Fibroblast of mammary gland (primary cell): ENCODE measurements at places on chromosomes 7 and 10.

- DNase-seq: no peak
These were observed 246.8 kb downstream of the RNLS start for GRCh38 chr10:88336334-88336733.

DNA sequence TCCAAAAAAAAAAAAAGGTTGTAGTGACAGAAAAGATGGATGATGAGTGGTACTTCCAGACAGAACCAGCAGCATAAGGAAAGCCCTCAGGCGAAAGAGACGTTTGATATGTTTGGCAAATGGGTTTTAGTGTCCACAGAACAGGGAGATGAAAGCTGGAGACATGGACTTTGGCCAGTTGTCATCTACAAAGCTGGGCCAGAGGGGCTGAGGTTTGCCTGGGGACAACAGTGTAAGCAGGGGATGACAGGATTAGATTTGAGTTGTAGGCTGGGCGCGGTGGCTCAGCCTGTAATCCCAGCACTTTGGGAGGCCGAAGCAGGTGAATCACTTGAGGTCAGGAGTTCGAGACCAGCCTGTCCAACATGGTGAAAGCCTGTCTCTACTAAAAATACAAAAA is 47.8 kb upstream of the ELN start:
- DNase-seq: no peak

DNA sequence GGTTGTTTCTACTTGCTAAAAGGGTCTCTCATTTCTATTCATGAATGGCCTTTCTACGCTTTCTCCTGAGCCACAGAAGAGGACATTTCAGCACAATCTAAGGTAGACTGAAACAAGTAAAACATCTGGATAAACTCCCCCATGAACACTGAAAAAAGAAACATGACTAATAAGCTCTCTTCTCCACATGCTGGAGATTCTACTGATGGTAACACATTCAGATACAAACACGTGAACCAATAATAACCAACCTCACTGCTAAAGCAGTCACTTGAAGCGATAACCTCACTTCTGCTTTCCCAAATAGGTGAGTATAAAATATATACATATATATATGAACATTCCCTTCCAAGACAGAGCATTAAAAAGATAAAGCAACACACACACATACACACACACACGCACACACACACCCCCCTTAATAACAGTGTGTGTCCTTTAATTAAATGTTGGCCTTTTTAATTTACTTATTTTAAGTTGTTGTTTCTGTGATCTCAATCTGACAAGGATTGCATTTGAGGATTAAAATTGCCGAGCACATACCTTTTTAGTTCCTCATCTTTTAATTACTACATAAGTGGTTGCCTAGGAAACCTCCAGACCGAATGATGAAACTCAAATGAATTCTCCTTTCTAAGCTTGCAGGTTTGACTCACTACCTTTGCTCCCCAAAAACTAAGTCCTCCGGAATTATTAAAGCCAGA is 292.4 kb upstream of the KLF14 start:
- DNase-seq: peak; percentile 80

DNA sequence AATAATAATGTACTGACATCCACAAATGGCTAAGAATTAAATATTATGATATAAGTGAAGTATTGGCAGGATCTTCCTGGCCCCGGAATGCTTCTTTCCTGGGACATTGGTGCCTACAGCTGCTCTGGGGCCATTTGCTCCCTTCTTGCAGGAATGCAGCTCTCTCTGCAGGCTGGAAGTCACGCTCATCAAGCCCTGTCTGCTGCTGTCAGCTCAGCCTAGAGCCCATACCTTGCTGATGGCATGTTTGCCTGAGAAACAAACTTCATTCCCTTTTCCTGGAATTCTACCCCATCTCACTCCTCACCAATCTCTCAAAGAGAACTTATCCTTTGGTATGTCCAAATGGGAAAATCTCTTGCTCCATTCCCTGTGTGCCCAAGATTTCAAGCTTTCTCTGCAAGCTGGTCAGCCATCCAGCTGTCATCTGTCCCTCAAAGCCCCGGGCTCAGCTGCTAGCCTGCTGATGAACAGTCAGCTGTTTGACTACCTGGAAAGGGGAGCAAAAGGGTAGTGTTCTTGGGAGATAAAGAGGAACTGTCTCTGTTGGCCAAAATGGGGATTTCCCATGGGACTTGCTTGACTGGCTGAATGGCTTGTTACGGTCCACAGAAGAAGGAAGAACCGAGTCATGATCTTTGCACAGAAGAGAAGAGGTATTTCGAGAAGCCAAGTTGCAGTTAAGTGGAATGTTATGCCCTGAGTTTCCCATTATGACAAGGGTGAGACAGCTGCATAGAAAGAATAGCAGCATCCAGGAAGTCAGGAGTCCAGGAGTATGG is 12.0 kb upstream of the RASSF4 start:
- no peak for DNase-seq

DNA sequence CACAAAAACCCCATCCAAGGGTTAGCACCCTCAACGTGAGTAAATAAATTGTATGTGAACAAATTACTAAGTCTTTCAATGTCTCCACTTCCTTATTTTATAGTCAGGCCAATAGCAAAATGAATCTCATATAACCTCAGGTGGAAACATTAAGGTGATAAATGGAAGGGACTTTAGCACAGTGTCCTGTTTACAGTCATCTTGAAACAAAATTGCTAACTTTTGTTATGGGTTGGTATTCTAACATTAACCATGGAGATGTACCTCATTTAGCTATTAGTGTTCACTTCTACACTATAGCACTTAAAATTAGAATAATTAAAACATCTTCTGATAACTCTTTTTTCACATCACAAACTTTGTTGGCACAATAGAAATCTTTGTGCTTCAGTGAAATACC is 255.8 kb upstream of the CNTNAP2 start:
- no peak for DNase-seq

- no peak for DNase-seq
These were observed 1.8 kb upstream of the TTYH3 start for GRCh38 chr7:2629746-2630681.

DNA sequence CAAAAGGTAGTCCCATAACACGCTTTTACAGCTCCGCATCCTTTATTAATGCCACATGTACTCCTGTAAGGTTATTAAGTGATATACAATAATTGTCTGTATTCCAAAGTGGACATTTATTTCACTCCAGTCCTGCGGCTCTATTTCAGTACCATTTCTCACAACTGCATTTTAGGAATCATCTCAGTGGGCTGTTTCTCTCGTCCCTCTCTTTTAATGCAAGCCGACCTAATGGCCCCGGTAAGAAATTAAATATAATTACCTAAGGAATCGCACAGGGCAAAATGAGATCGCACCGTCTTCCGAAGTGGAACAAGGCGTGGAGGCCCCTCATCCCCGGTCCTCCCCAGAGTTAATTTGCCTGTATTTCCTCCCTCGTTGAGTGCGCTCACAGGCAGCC is 216.5 kb downstream of the RAB11FIP2 start:
- DNase-seq: no peak

GRCh38 chr10:89888321-89889070 is 187.1 kb downstream of the KIF20B start:
- DNase-seq: no peak

GRCh38 chr10:71271662-71272055 is 47.4 kb upstream of the SLC29A3 start:
- no peak for DNase-seq

GRCh38 chr10:77692782-77693181 is 55.2 kb upstream of the KCNMA1 start:
- peak; percentile 27 for DNase-seq

- peak; percentile 20 for DNase-seq
These were observed 229.1 kb upstream of the GRB10 start for GRCh38 chr7:51011710-51012350.

- no peak for DNase-seq
These were observed 39.2 kb downstream of the ELMO1 start for GRCh38 chr7:37409461-37409860.

- peak; percentile 14 for DNase-seq
These were observed 434.0 kb downstream of the INHBA start for GRCh38 chr7:41268878-41269277.

DNA sequence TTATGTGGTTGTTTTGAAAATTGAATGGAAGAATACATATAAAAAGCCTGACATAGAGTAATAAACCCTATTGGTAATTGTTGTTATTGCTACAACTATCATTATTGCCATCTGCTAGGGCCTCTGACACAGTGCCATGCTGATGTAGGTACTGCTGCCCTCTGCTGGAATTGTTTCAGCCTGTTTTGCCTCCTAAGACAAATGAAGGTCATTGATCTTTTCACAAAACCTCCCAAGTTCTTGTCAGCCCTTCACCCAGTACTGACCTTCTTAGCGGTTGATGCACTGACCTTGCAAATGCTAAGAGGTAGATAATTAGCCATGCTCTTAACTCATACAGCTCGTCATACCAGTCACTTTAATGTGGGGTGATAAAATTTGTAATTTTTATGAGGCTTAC is 975.2 kb downstream of the SORCS1 start:
- DNase-seq: peak; percentile 44

DNA sequence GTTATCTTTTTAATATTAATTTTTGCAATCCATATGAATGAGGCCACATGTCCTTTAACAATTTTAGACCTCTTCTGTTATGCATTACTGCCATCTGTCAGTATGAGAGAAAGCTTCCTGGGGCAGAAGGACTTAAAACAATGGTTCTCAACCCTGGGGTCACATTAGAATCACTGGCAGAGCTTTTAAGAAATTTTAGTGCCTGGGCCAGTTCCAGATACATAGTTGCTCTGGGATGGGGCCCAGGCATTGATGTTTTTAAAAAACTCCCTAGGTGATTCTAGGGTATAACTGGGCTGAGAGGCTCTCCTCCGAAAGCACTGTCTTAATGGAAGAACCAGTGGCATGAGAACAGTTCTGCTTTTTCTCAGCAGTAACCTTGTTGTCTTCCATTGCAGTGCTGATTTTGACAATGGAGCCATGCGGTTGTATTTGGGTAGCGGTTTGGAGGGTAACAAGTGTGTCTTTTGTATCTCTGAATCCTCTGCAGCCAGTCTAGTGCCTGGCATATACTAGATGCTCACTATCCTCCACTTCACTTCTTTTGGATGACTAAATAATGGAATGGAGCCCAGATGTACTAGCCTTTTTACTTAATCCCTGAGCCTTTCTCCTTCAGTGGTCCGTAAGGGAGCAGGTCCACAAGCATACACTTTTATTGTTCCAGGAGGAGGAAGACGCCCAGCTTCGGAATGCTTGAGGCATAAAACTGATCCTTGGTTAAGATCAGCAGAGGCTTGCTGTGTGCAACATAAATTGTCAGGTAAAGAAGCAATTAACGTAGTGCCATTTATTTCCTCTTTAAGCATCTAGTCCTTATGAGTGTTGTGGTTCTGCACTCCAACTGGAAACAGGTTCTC is 227.1 kb downstream of the AUTS2 start:
- no peak for DNase-seq

GRCh38 chr10:90412582-90412981 is 445.3 kb downstream of the HTR7 start:
- no peak for DNase-seq

GRCh38 chr10:69866688-69867461 is 65.2 kb downstream of the COL13A1 start:
- peak; percentile 80 for DNase-seq

- no peak for DNase-seq
These were observed 155.1 kb downstream of the ETV1 start for GRCh38 chr7:13834328-13834761.

- no peak for DNase-seq
These were observed 92.0 kb upstream of the MACROH2A2 start for GRCh38 chr10:69960606-69960987.

- DNase-seq: peak; percentile 99
These were observed 128.4 kb downstream of the BICC1 start for GRCh38 chr10:58641095-58641531.

DNA sequence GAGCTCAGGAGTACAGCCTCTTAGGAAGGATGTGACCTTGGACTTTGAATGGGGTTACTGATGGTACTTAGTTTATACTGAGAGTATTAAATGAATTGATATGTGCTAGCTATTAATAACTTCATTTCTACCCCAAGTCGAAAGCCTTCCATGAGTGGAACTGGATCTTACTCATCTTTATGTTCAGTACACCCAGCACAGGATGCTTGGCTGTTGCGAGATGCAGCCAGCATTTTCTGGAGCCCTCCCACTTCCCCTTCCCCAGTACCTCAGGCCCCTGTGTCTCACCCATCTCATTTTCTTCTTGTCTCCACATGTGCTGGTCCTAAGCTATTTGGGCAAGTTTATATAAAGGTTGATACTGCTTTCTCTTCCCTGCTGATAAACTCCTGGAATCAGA is 7.2 kb downstream of the UPP1 start:
- no peak for DNase-seq

GRCh38 chr10:106182542-106182941 is 982.0 kb downstream of the SORCS1 start:
- DNase-seq: no peak

- peak; percentile 81 for DNase-seq
These were observed 19.1 kb downstream of the DNAJB12 start for GRCh38 chr10:72335394-72336258.

DNA sequence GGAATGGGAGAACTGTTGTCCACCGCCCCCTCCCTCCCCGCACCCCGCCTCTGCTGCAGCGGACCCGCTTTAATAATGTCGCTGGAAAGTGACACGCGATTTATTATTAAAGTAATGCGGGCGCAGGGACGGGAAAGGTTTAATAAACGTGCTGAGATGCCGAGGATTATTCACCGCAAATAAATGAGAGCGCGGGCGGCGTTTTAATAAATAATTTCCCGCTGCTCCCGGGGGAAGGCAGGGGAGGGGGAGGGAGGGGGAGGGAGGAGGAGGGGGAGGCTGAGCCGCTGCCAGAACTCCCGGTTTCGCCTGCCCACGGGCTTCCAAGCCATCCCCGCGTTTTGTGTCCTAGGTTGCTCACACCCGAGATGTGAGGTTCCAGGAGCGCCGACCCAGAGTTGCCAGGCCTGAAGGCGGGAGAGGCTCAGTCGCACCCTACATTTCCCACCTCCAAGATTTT is 5.1 kb downstream of the KAZALD1 start:
- peak; percentile 31 for DNase-seq

DNA sequence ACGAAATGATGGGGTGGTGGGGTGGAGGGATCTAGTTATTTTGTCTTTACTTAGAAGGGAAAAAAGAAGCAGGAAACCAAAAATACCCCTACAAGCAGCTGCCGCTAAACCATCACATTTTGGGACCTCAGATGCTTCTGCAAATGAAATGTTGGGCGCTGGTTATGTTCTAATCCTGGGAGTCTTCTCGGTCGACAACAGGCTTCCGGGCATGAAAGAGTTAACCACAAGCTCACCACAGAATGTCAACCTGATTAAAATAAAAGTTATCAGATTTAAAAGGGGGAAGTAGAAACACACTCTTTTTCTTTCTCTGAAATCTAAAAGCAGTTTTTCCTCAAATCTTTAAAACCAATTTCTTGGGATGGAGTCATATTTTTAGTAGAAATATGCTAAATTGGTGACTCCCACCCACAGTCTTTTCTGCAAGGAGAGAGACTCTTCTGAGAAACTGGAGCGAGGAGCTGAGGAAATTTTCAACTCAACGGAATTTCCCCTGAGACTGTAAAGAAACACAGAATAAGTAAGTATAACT is 16.8 kb downstream of the IL2RA start:
- DNase-seq: no peak

DNA sequence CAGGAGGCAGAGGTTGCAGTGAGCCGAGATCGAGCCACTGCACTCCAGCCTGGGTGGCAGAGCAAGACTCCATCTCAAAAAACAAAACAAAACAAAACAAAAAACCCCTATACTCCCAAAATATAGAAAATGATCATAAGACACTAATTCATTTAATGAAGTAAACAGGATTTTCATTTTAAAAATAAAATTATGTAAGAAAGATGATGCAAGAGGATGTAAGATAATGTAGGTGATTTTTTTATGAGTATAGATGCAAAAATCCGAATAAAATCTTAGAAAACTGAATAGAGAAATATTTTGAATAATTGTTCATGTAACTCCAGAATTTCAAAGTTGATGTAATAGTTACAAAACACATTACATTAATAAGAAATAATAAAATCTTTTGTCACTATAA is 3.6 kb upstream of the AS3MT start:
- no peak for DNase-seq
